Keratinocyte (primary cell): ENCODE measurements at places on chromosomes 5 and 9. TPM values are rescaled to one million over a fixed set of nuclear protein-coding genes. Genes with fewer than 3 reads are reported as not detected.

DNA sequence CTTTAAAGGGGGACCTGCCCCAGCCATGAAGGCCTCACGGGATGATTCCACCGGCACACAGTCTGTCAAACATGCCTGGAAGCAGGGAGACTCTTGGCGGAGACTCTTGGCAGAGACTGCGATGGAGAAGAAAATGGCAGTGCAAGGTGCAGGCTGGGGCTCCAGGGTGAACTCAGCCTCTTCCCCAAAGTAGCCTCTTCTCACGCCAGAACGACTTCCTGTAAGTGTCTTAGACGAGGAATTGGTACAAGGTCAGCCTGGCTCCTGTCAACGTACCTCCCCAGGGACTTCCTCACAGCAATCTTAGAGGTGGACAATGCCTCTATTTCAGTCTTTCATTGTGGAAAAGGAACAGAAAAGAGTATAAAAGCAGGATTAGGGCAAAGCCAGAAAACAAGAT is 109.3 kb downstream of the UGCG start:
- no peak overlapping the region for H3K4me3 ChIP-seq
- H3K36me3 ChIP-seq, result no peaks in the 10 kb centered on the region
- no peak for DNase-seq
- no peaks in the 10 kb centered on the region for H3K27me3 ChIP-seq
- H3K27ac ChIP-seq, result no peak overlapping the region

SPATA31C1 gene
- not detected in 3 replicates for polyA plus RNA-seq

- no peaks in the 10 kb centered on the region for H3K36me3 ChIP-seq
- no peaks in the 10 kb centered on the region for H3K27me3 ChIP-seq
- H3K4me1 ChIP-seq, result peaks cover 3% of the 10 kb centered on the region
- no peak overlapping the region for H3K4me3 ChIP-seq
- no peak overlapping the region for H3K27ac ChIP-seq
Measured at GRCh38 chr5:134975843-134976242, 8.1 kb downstream of the CATSPER3 start.

PCDHGA5 gene
- 0.01 to 0.07 TPM (median 0.06 TPM) in 3 replicates for polyA plus RNA-seq

GRCh38 chr5:168750926-168751325 is 171.8 kb upstream of the PANK3 start:
- DNase-seq, result no peak
- no peaks in the 10 kb centered on the region for H3K4me1 ChIP-seq
- no peak overlapping the region for H3K4me3 ChIP-seq
- H3K27ac ChIP-seq, result no peak overlapping the region

DNA sequence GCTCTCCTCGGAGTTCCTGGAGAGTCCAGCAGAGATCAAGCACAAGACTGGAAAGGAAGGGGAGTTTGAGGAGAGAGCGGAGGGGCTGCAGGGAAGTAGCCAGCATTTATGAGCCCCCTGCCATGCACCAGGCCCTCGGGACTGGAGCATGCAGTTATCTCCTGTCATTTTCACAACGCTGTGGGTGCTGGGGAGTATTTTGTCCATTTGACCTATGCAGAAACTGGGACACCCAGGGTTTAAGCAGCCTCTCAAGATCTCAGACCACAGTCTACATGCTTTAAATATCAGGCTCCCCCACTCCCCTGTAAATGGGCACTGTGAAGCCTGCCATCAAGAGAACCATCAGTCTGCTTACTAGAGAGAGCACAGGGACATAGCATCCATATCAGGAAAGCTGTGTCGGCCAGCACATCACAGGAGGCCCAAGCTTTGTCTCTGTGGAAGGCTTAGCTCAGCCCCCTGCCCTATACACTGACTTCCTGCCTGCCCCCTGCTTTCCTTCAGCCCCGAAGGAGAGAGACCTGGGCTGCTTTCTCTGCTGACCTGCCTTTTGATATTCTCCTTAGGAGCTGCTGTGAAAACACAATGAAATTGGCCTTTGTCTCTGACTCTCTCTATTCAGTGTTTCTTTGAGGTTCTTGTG is 7.3 kb downstream of the FOXI1 start:
- no peaks in the 10 kb centered on the region for H3K4me1 ChIP-seq
- no peaks in the 10 kb centered on the region for H3K27me3 ChIP-seq
- no peaks in the 10 kb centered on the region for H3K36me3 ChIP-seq
- H3K4me3 ChIP-seq, result no peak overlapping the region

- DNase-seq, result no peak
- no peaks in the 10 kb centered on the region for H3K27me3 ChIP-seq
- peaks cover 3% of the 10 kb centered on the region for H3K36me3 ChIP-seq
- peak overlapping the region; percentile 96 for H3K4me3 ChIP-seq
- H3K27ac ChIP-seq, result peak overlapping the region; percentile 87
- peaks cover 12% of the 10 kb centered on the region for H3K4me1 ChIP-seq
Measured at GRCh38 chr5:34930462-34930844, 1.1 kb downstream of the DNAJC21 start.

DNA sequence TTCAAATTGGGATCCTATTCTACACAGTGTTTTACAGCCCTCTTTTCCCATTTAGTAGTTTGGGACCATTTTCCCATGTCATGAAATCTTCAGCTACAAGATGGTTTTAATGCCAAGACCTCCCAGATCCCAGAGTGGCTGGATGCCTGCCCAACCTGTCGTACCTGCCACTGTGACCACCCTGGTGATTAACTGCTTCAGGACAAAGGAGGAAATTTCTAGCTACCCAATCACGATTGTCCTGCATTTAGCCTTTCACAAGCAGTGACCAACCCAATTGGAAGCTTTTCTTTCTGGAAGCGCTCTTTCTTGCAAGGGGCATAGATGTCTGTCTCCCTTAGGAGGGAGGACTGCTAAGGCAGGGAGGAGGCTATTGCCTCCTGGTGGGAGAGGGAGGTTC is 13.8 kb downstream of the IL9 start:
- H3K27ac ChIP-seq, result no peak overlapping the region
- H3K27me3 ChIP-seq, result peaks cover 14% of the 10 kb centered on the region
- H3K36me3 ChIP-seq, result no peaks in the 10 kb centered on the region
- H3K4me1 ChIP-seq, result peaks cover 4% of the 10 kb centered on the region
- H3K4me3 ChIP-seq, result no peak overlapping the region
- no peak for DNase-seq

GRCh38 chr9:83006378-83006777 is 56.6 kb downstream of the RASEF start:
- H3K27me3 ChIP-seq, result no peaks in the 10 kb centered on the region
- H3K36me3 ChIP-seq, result no peaks in the 10 kb centered on the region
- peaks cover 7% of the 10 kb centered on the region for H3K4me1 ChIP-seq
- DNase-seq, result no peak
- H3K27ac ChIP-seq, result no peak overlapping the region

GRCh38 chr5:80189701-80190100 is 66.1 kb downstream of the SERINC5 start:
- no peak for DNase-seq
- no peak overlapping the region for H3K4me3 ChIP-seq
- H3K4me1 ChIP-seq, result peaks cover 9% of the 10 kb centered on the region
- no peaks in the 10 kb centered on the region for H3K36me3 ChIP-seq
- no peaks in the 10 kb centered on the region for H3K27me3 ChIP-seq
- no peak overlapping the region for H3K27ac ChIP-seq

- H3K36me3 ChIP-seq, result peaks cover 13% of the 10 kb centered on the region
- no peak for DNase-seq
- no peak overlapping the region for H3K27ac ChIP-seq
Measured at GRCh38 chr9:75130621-75131230, 42.4 kb downstream of the OSTF1 start.

- no peak overlapping the region for H3K27ac ChIP-seq
- H3K4me1 ChIP-seq, result no peaks in the 10 kb centered on the region
Measured at GRCh38 chr5:109668668-109669422, 20.9 kb upstream of the MAN2A1 start.

EIF4E1B gene
- not detected in 3 replicates for polyA plus RNA-seq

FRMD3 gene
- polyA plus RNA-seq, result 0.07 to 0.21 TPM (median 0.10 TPM) in 3 replicates

KCNIP1 gene
- not detected in 3 replicates for polyA plus RNA-seq

DNA sequence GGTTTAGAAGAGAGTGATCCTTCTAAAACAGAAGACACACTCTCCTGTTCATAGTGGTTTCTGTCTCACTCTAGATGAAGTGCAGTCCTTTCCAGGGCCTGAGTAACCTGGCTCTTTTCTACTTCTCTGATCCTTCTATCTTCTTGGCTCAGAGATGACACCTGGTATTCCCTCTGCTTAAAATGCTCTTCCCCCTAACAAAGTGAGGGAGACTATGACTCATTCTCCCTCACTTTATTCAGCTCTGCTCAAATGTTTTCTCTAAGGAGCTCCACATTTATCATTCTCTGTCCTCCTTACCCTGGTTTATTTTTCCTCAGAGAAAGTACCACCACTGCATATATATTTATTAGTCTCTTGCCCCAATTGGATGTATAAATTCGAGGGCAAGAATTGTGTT is 24.6 kb downstream of the TUT7 start:
- H3K27me3 ChIP-seq, result no peaks in the 10 kb centered on the region
- no peak overlapping the region for H3K27ac ChIP-seq
- no peaks in the 10 kb centered on the region for H3K4me1 ChIP-seq
- DNase-seq, result no peak
- no peak overlapping the region for H3K4me3 ChIP-seq

GRCh38 chr9:95268681-95269080 is 48.8 kb downstream of the FANCC start:
- DNase-seq, result no peak
- H3K36me3 ChIP-seq, result no peaks in the 10 kb centered on the region
- no peaks in the 10 kb centered on the region for H3K4me1 ChIP-seq
- H3K4me3 ChIP-seq, result no peak overlapping the region
- no peaks in the 10 kb centered on the region for H3K27me3 ChIP-seq
- no peak overlapping the region for H3K27ac ChIP-seq

DNA sequence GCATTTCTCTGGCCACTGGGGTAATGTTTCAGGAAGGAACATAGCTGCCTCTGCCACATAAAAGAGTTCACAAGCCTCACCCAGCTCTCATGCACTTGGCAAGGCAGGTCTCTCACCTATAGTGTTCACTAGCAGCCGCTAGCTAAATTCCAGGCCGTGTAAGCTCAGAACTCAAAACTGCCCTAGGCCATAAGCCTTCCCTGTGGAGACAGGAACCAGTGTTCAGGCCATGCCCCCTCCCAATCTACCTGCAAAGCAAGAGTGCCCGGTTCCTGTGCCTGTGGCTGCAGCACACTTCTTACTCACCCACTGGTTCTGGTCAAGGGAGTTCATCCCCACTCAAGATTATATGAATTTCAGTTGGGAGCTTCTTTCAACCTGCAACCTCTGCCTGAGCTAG is 60.7 kb upstream of the ZNF169 start:
- H3K4me3 ChIP-seq, result no peak overlapping the region
- H3K36me3 ChIP-seq, result no peaks in the 10 kb centered on the region
- H3K27me3 ChIP-seq, result no peaks in the 10 kb centered on the region

- DNase-seq, result peak; percentile 78
- H3K4me1 ChIP-seq, result peaks cover 17% of the 10 kb centered on the region
- H3K4me3 ChIP-seq, result no peak overlapping the region
Measured at GRCh38 chr9:136693490-136694162, 6.4 kb upstream of the AGPAT2 start.

DNA sequence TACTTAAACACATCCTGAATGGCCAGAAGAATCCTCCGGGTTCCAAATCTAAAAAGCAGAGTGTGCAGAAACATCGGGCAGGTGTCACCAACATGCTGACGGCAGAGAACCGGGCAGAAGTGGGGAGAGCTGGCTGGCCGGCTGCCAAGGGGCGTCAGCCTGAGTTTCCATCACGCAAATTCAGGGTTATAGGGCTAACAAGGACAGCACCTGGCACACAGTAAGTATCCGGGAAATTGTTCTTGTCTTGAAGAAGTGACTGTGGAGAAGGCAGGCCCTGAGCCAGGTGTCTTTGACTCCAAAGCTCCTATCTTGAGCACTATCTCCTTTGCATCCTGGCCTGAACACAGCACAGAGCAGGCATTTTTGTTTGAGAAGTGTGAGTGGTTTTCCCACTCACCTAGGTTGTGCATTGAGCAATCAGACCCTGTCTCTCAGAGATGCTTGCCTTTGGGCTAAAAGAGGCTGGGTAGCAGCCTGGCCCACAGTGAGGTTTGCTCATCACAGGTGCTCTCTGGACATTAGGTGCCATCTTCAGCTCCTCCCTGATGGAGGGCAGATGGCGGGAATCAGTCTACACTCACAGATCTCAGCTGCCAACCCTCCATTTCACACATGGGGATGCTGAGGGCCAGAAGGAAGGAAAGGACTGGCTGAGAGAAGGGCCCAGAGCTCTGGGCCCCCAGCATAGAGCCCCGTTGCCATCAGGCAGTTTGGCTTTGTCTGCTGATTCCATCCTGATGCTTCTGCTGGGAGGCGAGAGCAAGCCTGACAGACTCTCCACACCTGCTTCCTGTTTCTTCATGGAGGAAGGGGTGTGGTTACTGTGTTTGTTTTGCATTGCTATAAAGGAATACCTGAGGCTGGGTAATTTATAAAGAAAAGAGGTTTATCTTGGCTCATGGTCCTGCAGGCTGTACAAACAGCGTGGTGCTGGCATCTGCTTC is 52.8 kb downstream of the WHRN start:
- H3K27ac ChIP-seq, result no peak overlapping the region
- H3K36me3 ChIP-seq, result no peaks in the 10 kb centered on the region
- no peaks in the 10 kb centered on the region for H3K4me1 ChIP-seq
- no peak for DNase-seq

GRCh38 chr5:174972291-174972690 is 247.9 kb downstream of the MSX2 start:
- no peak overlapping the region for H3K4me3 ChIP-seq
- DNase-seq, result no peak
- no peaks in the 10 kb centered on the region for H3K4me1 ChIP-seq
- H3K27me3 ChIP-seq, result no peaks in the 10 kb centered on the region
- no peaks in the 10 kb centered on the region for H3K36me3 ChIP-seq

DOCK8 gene
- polyA plus RNA-seq, result 1.5 to 1.8 TPM (median 1.7 TPM) in 3 replicates

DNA sequence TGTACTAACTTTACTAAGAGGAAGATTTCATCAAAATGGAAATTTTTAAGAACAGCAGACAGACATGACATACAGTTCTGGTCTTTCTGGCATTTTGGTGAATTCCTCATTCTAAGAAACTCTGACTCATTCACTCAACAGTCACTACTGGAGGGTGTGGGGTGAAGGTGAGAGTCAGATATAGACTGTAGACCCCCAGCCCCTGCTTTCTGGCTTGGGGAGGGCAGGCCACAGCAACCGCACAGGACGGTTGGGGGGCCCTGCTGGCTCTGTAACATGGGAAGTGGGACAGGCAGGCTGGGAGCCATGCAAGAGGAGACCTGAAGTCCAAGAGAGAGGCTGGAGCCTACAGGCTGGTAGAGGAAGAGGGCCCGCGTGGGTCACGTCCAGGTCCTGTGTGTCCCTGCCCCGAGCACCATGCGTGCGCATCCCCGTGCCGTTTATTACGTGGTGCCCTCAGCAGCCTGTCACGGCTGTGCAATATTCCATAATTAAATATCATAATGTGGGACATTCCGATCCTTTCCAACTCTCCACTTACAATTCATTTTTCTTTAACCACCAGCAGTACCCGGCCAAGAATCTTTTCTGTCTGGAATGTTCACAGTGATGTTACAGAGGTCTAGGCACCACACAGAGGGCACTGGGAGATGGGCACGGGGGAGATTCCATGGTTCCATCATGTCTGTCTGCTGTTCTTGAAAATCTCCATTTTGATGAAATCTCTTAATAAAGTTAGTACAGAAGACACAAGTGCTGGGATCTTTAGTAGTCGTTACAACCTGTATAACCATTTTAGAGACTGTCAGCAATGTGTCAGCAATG is 75.5 kb downstream of the SEMA4D start:
- DNase-seq, result no peak
- no peak overlapping the region for H3K4me3 ChIP-seq
- no peaks in the 10 kb centered on the region for H3K27me3 ChIP-seq
- no peaks in the 10 kb centered on the region for H3K36me3 ChIP-seq
- H3K4me1 ChIP-seq, result no peaks in the 10 kb centered on the region

DPP7 gene
- polyA plus RNA-seq, result 29.7 to 93.1 TPM (median 35.3 TPM) in 3 replicates
